Fibroblast of skin of right biceps (primary cell): ENCODE measurements at places on chromosomes 4 and X.

- DNase-seq: no peak
These were observed 55.0 kb downstream of the PRPS1 start for GRCh38 chrX:107683124-107683895.

GRCh38 chr4:22496165-22496813 lies 19.6 kb downstream of the ADGRA3 start:
- DNase-seq: no peak

DNA sequence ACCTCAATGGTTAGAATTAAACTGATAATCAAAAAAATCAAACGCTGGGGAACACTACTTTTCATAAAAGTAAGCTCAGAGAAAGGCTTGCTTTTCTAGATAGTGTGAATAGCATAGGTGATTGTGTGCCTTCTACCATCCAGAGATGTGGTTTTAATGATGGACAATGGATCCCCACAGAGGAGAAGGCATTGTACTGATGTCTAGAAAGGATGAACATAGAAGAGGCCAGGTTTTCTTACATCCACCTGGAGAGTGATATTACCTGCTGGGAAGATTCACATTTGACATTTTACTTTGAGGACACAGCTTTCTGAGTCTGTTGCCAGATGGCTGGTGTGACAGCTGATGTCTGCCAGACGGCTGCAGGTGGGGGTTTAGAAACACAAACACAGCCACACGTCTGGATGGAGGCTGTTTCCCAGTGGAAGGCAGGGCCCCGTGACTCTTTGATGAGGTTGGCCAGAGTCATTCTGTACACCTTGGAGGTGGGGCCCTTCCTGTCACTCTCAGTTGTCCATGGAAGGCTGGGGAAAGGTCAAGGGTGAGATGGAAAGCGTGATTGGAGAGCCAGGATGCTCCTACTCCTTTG lies 114.4 kb downstream of the PSAPL1 start:
- DNase-seq: no peak

GRCh38 chr4:149370785-149371420 lies 444.7 kb downstream of the IQCM start:
- DNase-seq: peak; percentile 44

GRCh38 chr4:122687531-122688061 lies 44.9 kb upstream of the BBS12 start:
- no peak for DNase-seq

DNA sequence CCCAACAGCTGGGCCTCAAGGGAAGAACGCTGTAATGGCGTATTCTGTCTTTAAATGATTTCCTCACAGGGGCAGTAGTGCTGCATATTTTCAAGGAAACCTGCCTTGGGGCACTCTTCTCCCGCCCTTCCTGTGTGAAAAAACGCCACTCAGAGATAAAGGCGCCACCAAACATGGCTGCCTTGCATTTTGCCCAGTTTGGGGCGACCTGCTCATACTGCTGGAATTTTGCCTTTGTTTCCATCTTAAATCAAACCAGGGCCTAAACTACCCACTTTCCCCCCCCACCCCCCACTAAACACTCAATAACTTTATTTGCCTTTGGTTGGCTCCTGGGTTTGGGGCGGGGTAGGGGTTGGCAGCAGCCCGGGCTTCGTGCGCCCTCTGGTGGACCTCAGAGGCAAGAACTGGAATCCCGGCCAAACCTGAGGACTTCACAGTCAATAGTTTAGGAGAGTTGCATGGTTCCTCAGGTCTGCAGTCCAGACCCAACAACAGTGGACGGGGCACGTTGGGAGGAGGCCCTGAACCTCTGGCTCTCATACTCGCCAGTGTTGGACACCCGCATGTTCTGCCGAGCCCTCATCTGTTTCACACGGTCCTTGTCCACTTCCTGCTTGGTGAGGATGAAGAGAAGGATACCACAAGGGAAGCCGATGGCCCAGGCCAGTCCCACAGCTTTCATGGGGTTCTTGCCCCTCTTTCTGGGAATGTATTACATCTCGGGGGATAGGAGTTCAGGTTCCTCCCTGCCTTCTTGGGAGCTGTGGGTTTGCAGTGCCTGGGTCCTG lies 220.1 kb upstream of the STK26 start:
- no peak for DNase-seq

DNA sequence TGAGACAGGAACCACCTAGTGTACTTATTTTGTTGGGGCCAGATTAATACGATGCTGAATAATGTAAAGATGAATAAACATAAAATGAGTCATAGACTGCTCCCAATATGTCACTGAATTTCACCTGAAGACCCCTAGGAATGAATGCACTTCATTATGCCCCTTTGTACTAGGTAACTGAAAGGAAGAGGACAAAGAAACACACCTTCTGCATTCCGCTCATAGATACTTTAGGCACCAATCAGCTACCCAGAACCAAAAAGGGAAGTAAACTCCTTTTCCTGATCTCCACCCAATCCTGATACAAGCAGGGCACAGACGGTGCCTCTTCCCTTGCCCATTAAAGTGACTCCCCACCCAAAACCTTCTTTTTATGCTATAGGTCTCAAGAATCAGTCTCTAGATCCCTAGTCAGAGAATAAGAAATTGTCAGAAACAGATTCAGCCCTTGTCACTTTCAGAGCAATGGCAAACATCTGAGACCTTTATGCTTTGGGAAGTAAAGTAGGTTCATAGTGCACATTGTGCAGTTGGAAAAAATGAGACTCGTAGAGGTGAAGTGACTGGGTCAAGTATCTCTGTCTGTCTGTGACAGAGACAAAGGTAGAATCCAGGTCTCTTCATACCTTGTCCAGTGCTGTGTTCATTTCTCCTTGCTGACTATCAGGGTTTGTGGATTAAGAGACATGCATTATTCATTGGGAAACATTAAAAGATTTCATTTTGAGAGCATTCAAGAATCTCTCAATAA lies 2.3 kb downstream of the GPR174 start:
- no peak for DNase-seq

GRCh38 chrX:555725-556666 lies 74.6 kb upstream of the SHOX start:
- no peak for DNase-seq

- DNase-seq: no peak
These were observed 107.6 kb downstream of the MID1 start for GRCh38 chrX:10512741-10513140.

- DNase-seq: no peak
These were observed 114.0 kb downstream of the ENOX2 start for GRCh38 chrX:130788786-130789581.
